ENCODE measurements at places on chromosomes 12 and 14.

DNA sequence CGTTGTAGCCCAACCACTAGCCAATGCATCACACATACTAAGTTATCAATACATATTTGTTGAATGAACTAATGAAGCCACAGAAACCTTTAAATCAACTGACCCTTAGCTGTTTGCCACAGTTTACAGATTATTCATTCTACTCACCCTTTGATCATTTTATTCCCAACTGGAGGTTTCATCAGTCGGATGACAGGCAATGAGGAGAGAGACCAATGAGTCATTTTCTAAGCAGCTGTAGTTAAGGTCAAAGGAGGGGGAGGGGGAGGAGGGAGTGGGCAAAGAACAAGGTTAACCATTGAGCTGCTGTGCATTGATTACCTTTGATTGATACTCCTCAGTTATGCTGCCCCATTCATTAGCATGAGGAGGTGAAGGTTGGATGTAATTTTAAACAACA is 469.5 kb downstream of the VRK1 start:
- no peak for DNase-seq

GRCh38 chr12:104467346-104467837 is 10.6 kb downstream of the CHST11 start:
- no peak for DNase-seq

DNA sequence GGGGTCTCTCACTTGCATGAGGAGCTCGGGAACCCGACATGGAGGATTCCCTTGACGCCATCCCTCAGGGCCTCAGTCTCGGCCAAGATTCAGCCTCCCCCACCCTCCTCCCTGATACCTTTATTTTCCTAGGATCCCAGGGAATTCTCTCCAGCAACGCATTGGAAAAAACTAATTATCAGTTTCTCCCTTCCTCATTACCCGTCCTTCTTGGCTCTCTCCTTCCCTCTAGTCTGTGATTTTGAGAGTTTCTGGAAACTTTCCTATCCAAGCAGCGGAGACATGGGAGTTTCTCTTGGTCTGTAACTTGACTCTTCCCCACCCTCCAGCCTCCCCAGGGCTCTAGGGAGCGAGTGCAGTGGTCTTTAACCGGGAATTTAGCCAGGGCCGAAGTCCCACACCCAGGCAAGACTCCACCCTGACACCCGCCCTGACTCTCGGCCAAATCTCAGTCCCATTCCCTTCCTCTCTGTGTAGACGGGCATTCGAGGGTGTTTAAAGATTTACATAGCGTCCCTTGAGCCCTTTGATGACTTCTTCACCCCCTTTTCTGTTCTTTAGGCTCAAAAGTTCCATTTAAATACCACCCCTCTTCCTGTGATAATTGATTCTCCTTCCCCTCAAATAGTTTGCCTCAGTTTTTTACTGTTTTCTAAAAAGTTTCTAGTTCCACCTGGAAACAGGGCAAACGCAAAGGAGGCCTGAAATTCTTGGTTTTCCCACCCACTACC is 6.7 kb downstream of the HOXC5 start:
- no peak for DNase-seq

- no peak for DNase-seq
These were observed 3.1 kb upstream of the CREBL2 start for GRCh38 chr12:12608557-12608957.

DNA sequence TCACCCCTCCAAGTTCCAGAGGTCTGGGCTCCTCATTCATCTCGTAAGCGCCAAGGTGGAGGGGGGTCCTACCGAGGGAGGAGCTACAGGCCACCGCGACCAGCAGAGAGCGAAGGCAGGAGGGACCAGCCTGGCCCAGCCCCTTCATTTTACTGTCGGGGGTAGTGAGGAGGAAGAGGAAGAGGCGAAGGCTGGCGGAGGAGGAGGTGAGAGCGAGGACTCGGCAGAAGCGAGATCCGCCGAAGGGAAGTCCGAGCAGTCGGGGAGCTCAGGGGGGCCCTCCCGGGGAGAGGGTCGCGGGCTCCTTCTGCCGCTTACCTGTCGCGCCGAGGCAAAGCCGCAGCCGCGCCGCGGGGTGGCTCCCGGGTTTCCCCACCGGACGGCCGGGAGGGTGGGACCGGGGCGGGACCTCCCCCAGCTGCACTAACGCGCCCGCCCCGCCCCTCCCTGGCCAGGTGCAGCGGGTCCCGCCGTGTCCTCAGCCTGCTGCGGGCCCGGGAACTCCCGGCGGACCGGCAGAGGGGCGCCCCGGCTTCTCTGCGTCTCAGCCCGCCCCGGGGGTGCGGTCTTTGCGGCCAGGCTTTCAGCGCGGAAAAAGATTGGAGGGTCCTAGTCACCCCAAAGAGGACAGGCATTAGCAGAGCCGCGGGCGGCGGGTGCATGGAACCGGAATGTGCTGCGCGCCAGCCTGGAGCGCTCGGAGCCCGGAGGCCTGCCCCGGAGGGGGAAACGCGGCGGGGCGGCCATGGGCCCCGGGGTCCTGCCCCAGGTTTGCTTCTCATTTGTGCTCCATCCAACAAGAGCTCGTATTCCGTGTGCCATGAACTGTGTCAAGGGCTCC is at the start of gene GALNT6:
GALNT6 (minus strand) TSS at position 124 of the 841 bp plus-strand sequence. CDS start 11,625 bp downstream, outside the sequence.
- DNase-seq, result no peak

GRCh38 chr14:87935081-87935828 is 57.7 kb downstream of the GALC start:
- DNase-seq, result no peak

GRCh38 chr12:113151655-113152054 is 2.1 kb downstream of the CFAP73 start:
- no peak for DNase-seq

DNA sequence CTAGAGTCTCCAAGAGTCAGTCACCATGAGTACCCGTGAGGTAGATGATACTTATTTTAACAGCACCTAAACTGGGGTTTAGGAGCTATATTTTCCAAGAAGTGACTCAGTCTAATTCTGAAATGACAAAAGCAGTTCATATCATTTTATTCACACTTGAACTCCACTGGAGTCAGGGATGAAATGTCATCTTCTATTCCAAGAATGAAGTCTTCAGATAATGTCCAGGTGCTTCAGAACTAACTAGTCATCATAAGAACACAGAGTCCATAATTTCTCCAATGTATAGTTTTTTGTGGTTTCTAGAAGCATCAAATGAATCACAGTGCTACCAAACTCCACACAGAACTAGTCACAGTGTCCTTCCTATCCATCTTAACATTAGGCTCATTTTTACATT is 13.3 kb downstream of the DNM1L start:
- no peak for DNase-seq

DNA sequence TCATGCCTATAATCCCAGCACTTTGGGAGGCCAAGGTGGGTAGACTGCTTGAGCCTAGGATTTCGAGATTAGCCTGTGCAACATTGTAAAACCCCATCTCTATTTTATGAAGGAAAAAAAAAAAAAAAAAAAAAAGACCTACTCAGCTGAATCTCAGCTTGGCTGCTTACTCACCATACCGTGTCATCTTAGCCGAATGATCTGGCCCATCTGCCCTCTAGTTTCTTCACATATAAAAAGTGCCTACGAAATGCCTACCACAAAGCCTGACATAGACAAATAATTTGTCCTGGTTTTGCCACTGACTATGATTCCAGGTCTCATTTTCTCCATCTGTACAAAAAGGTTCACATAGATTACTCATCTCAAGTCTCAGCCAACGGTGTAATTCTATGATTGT is 10.1 kb downstream of the DIABLO start:
- no peak for DNase-seq

DNA sequence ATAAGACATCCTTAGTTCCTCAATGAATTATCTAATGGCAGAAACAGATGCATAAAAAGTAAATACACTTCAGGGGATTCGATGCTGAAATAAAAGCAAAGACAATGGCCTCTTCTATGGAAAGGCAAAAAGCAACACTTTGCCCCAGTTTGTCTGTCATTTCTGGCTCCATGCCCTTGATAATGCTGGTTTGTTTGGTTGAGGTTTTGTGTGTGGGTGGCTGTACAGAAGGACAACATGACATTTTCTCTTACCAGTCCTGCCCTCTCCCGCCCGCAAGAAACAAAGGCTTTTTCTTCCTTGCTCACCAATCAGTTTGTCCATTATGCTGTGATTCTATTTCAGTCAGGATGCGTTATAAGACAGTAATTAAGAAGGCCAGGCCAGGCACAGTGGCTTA is 18.1 kb upstream of the WDR89 start:
- DNase-seq, result no peak

GRCh38 chr14:26959972-26960660 is 362.3 kb upstream of the NOVA1 start:
- no peak for DNase-seq

GRCh38 chr14:69501423-69501838 is 16.9 kb downstream of the PLEKHD1 start:
- DNase-seq, result no peak

GRCh38 chr14:22432348-22432976 is 156.6 kb downstream of the DAD1 start:
- DNase-seq, result no peak

DNA sequence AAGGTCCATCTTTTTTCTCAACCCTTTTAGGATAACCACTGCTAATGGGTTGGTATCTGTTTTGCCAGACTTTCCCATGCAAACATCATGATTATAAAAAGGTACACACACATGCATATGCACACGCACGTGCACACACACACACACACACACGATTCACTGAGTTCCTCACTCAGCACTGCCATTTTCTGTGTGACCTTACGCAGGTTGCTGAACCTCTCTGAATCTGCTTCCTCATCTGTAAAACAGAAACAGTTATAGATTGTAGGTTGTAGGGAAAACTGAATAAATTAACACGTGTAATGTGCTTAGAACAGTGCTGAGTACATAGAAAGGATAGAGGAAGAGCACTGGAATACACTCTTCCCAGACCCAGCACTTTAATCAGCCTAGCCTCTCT is 182.3 kb downstream of the RBM19 start:
- no peak for DNase-seq

- DNase-seq, result no peak
These were observed 60.5 kb downstream of the CACNA1C start for GRCh38 chr12:2113119-2113912.

- no peak for DNase-seq
These were observed 60.0 kb downstream of the HRK start for GRCh38 chr12:116821291-116821690.

DNA sequence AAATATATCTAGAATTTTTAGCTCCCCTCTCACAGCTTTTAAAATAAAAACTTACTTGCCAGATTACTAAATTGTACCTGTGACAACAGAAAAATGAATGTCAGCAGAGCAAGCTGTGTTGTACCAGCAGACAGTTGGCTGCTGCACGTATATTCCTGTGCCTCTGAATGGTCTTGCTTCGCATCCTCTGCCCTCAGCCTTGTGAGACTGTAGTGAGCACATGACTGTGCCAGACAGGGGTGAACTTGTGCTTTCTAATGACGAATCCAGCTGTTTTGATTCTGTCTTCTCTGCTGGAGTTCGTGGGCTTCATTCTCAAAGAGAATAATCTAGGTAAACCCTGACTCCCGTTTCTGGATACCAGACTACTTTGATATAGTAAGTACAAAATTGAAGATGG is 58.3 kb upstream of the FRMD6 start:
- DNase-seq, result no peak

DNA sequence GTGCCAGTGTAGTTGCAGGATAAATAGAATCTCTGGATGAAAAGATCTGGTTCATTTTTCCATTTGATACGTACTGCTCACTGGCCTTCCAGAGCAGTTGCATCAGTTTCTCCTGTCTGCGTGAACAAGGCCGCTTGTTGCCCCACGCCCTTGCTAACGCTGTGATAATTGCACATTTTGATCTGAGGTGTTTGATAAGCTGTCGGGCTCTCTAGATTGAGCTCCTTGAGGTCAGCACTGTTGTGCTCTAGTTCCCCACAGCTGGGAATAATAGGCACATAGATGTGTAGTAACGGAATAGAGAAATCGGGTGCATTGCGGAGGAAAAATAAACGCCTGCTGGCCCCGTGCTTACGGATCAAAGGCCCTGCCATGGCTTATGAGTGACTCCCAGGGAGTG is 42.8 kb upstream of the TRAF3 start:
- no peak for DNase-seq

DNA sequence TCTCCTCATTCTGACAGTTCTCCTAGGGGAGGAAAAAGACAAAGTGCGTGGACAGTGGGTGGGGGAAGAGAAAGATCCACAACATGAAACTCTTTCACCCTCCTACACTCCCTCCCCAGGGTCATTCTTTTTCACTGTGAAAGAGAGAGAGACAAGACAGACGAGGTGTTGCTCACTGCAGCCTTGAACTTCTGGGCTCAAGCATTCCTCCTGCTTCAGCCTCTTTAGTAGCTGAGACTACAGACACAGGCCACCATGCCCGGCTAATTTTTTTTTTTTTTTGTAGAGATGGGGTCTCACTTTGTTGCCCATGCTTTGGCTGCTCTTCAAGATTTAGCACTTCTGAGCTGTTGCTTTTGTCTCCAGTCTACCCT is 2.7 kb downstream of the GPX2 start:
- DNase-seq, result no peak
